ENCODE measurements at places on chromosomes 13 and 19. TPM values are rescaled to one million over a fixed set of nuclear protein-coding genes. Genes with fewer than 3 reads are reported as not detected.

Gene GPR12
- not detected for total RNA-seq

- no peaks in the 10 kb centered on the region for H3K27me3 ChIP-seq
- H3K36me3 ChIP-seq = no peaks in the 10 kb centered on the region
- peaks cover 6% of the 10 kb centered on the region for H3K4me1 ChIP-seq
Observed at GRCh38 chr19:18798384-18799352, 7.6 kb upstream of the COMP start.

Gene TEX26
- not detected for total RNA-seq

Gene PLVAP
- total RNA-seq = 378 TPM
